Sciatic nerve (tissue), 2 donors: ENCODE measurements at places on chromosomes 7 and 10. TPM values are rescaled to one million over a fixed set of nuclear protein-coding genes. Genes with fewer than 3 reads are reported as not detected.

PON1 gene
- not detected for total RNA-seq

SEMA4G gene
- 15.3 TPM for total RNA-seq

RPEL1 gene
- not detected for total RNA-seq

SPDYE3 gene
- total RNA-seq, result not detected

GNAT3 gene
- total RNA-seq, result not detected

GFRA1 gene
- 65.8 TPM for total RNA-seq

CPED1 gene
- total RNA-seq, result 41.9 TPM

COL28A1 gene
- total RNA-seq, result 182 TPM

HKDC1 gene
- total RNA-seq, result 12.0 TPM

COL13A1 gene
- total RNA-seq, result 1.0 TPM

ERVW-1 gene
- 0.22 TPM for total RNA-seq

DNA sequence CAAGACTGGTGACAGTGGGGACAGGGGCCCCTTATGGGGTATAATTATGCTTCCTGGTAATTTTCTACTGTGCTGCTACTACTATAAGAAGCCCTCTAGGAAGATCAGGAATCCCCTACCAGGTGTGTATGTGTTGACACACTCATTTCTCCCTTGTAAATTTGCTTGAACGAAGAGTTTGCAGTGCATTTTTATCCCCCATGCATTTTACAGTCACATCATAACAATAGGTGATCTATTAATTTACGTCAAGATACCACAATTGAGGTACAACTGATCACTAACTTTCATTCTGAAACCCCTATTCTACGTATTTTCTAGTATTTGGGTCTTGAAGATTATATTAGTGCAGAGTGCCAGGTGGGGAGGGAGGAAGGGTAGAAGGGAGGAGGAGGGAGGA is 252.2 kb downstream of the NSUN6 start:
- DNase-seq, result no peak

- DNase-seq, result no peak
Measured at GRCh38 chr7:116231543-116231942, 21.2 kb downstream of the TES start.

- no peak for DNase-seq
Measured at GRCh38 chr7:76262683-76263402, 39.6 kb upstream of the HSPB1 start.

DNA sequence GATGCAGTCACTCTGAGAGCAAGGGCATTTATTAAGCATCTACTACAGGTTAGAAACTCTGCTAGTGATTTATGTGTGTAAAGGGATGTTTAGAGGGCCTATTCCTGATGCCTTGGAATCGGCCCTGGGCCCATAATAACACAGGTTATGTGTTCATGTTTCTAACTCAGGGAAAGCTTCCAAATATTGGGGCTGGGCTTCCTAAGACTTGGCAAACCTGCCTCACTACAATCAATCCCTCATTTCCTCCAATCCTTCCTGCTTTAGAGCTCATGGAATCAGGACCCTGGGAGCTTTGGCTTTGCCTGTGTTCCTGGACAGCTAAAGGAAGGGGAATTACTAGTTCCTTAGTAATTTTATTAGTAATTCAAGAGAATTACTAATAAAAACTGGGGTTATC is 148.8 kb downstream of the HIBADH start:
- no peak for DNase-seq

- no peak for DNase-seq
Measured at GRCh38 chr10:76298329-76298728, 866.9 kb downstream of the LRMDA start.

DNA sequence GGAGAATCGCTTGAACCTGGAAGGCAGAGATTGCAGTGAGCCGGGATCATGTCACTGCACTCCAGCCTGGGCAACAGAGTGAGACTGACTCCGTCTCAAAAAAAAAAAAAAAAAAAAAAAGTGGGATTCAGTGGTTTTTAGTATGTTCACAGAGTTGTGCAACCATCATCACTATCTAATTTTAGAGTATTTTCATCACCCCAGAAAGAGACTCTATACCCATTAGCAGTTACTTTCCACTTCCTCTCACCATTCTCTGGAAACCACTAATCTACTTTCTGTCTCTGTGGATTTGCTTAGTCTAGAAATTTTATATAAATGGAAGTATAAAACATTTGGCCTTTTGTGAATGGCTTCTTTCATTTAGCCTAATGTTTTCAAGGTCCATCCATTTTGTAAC is 113.4 kb downstream of the ST7 start:
- no peak for DNase-seq

DNA sequence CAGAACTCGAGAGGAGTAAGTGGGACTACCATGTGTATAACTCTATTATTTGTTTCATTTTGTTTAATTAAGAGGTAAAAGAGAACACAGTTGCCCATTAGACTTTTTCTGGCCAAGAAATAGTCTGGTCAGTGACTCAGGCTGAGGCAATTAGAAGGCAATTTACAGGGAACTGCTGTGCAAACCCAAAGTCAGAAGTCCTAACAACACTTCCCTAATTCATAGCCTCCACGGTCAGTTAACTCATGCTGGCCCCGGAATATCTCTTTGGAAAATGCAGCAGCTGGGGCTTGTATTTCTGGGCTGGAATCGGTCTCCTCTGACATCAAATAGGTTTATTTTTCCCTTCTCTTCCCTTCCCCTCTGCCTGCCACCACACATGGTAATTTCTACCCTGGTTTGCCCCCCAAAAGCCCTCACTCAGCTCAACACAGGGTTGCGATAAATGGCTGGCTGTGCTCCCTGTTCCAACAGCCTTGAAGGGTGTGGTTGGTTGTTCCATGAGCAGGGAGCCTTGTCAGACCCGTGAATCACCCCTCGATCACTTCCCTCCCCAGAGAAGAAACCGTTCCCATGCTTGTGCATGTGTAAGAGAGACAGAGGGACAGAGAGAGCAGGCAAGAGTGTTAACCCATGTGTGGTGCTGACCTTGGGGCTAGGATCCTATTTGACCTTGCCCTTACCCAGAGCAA is 5.3 kb downstream of the SH3PXD2A start:
- no peak for DNase-seq

- DNase-seq, result no peak
Measured at GRCh38 chr7:18257711-18258110, 230.1 kb upstream of the PRPS1L1 start.

DNA sequence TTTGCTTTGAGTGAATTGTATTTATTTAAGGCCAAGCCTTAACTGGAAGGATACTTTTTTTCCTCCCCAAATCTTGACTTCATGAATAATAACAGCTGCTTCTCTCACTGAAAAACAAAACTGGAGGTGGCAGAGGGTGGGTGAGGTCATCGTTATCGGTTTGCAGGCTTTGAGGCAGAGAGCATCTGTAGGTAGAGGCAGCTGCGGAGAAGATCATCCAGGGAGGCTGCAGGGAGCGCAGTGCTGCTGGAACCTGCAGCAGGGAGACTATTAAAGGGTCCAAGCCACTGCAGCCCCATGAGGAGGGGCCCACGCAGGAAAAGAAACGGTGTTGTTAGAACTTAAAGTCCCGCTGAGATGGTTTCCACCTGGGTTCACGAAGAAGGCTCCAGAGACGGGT is 112.1 kb upstream of the SDK1 start:
- DNase-seq, result no peak

DNA sequence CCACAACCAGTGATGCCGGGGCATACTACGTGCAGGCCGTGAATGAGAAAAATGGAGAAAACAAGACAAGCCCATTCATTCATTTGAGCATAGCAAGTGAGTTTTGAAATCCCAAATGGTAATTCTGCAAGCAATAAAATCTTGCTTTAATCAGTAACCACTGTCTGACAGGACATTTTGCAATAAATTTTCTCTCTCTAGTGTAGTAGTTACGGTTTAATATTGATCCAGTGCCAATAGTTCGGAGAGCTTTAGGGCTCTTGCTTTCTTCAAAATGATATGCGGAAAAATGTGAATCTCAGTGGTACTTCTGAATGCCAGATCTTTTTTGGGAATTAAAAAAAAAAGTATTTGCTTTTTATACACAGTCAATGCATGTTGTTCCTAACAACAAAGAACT is 520.4 kb downstream of the SDK1 start:
- no peak for DNase-seq

- no peak for DNase-seq
Measured at GRCh38 chr10:29479081-29479925, 155.5 kb downstream of the SVIL start.

GRCh38 chr7:155833651-155834050 is 21.4 kb upstream of the SHH start:
- DNase-seq, result no peak

GRCh38 chr7:116665332-116665996 is 6.5 kb upstream of the MET start:
- no peak for DNase-seq

DNA sequence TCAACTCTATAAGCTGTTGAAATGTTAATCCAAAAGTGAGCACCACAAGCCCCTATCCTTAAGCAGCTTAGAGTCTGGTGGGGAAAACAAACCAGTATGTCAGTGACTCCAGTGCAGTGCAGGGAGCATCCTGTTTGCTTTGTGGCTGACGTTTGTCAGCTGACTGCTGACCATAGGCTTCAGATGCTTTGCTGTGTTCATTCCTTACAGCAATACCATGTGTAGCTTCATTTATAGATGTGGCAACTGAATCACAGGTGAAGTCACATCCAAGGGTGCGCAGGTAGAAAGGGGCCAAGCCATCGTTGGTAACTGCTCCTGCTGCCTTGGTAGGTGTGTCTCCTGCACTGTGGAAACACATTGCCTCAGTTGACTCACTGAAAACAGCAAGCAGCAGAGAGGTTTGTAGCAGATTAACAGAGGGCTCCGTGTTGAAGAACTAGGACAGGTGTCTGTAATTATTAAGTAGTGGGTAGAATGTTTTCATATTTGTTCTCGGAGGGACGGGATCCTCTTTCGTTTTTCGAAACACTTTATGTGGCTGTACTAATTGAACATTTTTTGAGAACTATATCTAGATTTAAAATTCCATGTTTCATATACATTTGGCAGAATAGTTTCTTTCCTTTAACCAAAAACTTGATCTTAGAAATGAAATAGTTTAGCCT is 2.0 kb downstream of the INSIG1 start:
- DNase-seq, result no peak

DNA sequence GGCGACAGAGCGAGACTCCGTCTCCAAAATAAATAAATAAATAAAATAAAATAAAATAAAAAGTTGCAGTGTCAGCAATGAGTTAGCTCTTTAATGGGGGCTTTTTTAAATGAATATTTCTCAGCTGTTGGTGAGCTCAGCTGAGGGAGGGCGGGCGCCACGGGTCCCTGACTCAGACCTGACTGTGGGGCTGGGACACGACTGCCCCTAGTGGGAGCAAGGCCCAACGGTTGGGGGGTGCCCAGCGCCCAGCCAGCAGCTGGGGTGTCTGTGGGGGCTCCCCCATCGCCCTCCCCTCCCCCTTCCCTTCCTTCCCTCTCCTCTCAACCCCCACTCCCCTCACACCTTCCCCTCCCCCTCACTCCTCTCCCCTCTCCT is 46.6 kb downstream of the PWWP2B start:
- no peak for DNase-seq

DNA sequence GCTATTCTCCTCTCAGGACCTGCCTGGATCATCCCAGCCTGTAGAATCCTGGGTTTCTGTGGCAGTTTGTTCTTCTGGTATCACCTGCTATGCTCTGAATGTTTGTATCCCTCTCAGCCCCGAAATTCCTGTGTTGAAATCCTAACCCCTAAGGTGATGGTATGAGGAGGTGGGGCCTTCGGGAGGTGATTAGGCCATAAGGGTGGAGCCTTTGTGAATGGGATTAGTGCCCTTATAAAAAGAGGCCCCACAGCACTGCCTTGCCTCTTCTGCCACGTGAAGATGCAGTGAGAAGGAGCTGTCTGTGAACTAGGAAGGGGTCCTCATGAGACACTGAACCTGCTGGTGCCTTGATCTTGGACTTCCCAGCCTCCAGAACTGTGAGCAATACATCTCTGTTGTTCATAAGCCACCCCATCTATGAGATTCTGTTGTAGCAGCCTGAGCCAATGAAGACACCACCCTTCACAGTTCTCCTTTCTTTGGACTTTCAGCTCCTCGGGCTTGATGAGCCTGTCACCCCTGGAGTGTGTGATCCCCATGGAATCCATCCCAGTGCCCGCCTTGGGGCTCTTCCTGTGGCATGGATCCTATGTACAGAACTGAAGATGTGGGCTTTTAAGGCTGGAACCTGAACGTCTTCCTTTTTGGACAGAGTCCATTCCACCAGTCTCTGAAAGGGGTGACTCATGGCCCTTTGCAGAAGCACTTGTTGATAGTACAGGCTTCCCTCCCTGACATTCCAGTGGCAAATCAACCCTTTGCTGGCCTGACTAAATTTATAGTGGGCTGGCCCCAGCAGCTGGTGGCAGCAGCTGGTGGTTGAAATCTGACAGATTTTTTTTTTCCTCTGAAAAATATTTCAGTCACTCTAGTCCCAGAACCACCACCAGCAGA is 138.0 kb downstream of the TACC2 start:
- DNase-seq, result no peak

GRCh38 chr10:103612462-103613365 is 119.2 kb downstream of the NEURL1 start:
- DNase-seq, result no peak

DNA sequence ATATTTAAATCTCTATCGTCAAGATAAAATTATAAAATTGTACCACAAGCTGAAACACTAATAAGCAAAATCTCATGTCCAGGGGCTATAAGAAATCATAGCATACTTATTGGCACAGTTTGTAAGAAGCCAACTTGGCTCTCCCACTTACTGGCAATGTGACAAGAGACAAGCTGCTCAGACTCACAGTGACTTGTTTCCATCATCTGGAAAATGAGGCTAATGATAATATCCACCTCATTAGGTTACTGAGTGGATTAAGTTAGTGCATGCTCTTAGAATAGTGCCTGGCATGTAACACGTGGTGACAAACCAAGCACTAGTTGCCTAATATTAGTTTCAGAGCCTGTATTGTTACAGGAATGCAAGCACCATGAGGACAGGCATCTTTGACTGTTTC is 234.4 kb downstream of the GLI3 start:
- DNase-seq, result no peak

DNA sequence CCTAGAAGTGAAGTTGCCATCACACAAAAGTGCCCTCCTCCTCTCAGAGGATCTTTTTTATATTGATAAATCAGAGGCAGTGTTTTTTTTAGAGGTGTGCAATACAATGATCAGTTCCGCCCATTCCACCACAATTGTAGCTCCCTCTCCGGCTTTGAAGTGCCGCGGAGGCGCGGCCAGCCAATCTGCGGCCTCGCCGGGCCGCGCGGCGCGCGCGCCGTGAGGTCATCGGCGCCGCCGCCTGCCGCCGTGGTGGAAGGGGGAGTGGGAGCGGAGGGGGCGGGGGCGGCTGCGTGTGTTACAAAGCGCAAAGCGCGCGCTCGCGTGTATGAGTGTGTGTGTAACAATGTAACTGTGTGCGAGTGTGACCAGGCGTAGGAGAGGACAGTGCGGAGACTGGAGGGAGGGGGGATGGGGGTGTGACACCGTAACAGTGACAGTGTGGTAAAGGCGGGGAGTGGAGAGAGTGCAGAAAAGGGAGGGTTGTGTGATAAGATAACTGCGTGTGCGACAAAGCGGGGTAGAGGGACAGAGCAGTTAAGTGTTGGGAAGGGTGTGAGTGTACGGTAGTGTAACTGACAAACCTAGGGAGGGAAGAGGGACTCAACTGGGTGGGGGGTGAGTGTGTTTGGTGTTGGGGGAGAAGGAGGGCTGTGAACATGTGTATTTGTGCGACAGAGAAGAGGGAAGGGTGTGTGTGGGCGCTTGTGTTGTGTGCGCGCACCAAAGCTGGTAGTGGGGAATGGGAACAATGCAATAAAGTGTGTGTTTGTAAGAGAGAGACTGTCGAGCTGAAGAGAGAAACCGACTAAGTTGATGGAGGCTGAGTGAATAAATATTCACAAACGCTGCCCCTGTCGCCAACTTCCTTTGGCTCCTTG is at the start of gene SP8:
Gene SP8 (minus strand): TSS at position 108 of the 881 bp plus-strand sequence. CDS start 88 bp downstream, at position 20.
- no peak for DNase-seq

- DNase-seq, result peak; percentile 33
Measured at GRCh38 chr7:66047426-66047825, 28.2 kb upstream of the ASL start.

- DNase-seq, result no peak
Measured at GRCh38 chr7:16060502-16060901, 360.8 kb downstream of the CRPPA start.
